ENCODE measurements at places on chromosomes 1 and 21.

DNA sequence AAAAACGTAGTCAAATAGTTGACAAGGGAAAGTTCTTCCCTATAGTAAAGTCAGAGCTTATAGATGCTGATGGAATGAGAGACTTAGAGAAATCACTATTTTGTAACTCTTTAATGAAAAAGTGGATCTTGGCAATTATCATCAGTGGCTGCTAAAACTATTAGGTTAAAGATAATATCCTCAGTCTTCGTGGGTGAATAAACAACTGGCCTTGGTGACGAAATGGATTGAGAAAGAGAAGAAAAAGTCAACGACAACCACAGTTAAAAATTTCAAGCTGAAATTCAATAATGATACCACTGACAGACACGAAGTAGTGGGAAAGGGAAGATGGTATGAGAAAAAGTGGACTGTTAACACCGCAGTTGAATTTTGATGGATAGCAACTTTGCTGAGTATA is 90.0 kb upstream of the GNG4 start:
- DNase-seq = no peak

DNA sequence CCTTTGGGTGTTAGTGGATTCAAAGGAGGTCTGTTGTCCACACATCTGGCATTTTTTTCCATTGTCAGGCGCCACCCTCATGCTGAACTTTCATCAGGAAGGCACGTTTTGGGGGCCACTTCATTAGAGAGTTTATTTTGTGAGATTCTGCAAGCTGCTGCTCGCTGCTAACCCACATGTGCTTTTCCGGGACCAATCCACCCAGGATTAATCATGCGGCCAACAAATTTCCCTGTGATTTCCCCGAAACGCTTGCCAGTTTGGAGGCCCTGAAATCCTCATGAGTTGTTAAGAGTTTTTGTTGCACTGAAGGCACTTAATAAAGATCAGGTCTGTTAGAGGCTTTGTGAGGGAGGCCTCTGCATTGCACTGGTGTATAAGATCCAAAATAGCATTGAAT is 2.4 kb downstream of the PDPN start:
- no peak for DNase-seq

DNA sequence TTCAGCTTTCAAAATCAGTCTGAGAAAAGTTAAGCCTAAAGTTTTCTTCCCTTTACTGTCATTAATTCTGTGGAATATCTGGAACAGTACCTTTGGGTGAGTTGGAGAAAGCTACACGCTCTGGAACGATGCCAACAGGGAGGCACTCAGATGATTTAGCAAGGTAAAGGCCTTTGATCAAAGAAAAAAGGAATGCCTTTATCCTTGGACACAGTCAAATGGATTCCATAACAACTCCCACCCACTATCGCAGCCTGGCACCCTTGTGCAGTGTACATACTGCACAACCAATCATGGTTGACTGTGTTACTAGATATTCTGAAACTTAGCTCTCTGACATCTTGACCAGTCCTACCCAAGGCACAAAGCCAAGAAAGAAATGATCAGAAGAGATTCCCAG is 218.7 kb downstream of the PATJ start:
- DNase-seq = no peak

GRCh38 chr1:2472561-2473177 is 3.4 kb upstream of the PLCH2 start:
- DNase-seq = no peak

GRCh38 chr1:192983349-192983980 is 75.7 kb downstream of the UCHL5 start:
- no peak for DNase-seq

DNA sequence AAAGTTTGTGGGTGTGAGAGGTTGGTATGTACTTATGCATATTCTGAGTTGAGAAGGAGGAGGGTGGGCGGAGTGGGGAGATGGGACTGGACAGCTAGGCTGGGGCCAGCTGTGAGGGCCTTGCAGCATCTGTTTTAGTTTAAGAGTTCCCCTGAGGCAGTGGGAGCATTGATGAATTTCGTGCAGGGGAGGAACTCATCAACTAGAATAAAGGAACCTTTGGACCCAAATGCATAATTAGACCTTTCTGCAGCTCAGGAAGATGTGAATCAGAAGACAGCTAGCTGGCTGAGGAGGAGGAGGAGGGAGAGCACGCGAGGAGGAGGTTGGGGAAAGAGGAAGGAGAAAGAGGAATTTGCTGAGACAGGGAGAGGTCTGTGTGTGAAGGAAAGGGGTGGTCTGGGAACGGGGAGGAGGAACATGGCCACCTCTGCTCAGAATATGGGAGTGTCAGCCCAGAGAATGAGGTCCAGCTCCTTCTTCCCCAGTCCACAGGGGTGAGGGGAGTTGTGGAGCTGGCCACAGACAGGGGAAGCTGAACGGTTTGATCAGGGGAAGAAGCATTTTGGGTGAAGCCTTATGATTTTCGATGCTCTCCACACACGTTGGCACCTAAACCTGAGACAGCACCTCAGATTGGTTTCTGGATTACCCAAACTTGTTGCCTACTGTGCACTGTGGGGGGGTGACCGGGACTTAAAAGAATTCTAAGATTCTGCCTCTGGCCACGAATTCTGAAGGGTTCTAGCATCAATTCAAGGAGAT is 27.7 kb downstream of the MYOG start:
- no peak for DNase-seq

DNA sequence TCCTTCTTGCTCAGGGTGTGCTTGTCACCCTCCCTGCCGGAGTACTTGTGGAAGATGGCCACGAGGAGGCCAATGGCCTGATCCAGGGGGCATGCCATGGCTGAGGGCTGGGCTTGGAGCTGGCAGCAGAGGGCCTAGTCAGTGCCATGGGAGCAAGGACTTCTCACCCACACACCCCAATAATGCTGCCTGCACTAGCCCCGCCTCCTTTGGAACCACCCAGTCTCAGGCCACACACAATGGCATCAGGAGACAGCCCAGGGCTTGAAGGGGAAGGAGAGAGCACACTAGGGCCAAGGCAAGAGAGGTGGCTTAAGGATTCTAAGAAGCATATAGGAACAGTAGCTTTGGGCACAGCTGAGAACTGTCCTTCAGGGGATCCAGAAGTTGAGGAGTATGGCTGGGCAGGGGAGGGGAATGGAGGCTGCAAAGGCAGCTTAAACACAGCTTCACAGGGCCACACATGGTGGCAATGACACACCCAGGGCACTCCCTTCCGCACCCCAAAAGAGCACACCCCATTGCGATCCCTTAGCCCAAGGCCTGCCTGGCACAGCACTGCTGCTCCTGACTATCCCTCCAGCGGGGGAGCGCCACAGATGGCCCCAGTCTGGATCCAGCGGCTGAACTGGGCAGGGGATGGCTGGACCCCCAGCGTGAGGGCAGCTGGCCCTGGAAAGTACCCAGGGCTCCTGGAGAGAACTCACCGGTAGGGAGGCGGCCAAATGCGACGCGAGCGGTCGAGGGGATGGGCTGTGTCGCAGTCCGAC is at the start of gene S100A6:
S100A6 (minus strand) TSS at position 750 of the 770 bp plus-strand sequence; CDS start at position 98, 652 bp downstream.
- DNase-seq = no peak

GRCh38 chr1:31366796-31367195 is 6.1 kb downstream of the FABP3 start:
- no peak for DNase-seq

DNA sequence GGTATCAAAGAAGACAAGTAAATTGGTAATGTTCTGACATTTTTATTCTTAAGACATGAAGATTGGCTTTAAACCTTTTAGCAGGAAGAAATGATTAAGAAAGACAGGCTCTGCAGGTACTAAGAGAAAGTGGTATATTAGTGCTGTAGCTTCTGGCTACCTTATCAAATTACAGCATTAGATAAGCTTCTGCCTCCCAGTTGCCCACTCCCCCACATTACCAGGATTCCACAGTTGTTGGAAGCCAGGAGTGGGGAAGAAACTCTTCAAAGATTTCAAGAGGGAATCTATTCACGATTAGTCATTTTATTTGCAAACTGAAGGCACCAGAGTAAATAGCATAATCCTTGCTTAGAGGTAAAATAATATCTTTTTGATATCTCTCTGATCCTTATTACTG is 274.9 kb downstream of the LMO4 start:
- no peak for DNase-seq

- no peak for DNase-seq
Observed at GRCh38 chr1:50481142-50481736, 58.0 kb upstream of the DMRTA2 start.

DNA sequence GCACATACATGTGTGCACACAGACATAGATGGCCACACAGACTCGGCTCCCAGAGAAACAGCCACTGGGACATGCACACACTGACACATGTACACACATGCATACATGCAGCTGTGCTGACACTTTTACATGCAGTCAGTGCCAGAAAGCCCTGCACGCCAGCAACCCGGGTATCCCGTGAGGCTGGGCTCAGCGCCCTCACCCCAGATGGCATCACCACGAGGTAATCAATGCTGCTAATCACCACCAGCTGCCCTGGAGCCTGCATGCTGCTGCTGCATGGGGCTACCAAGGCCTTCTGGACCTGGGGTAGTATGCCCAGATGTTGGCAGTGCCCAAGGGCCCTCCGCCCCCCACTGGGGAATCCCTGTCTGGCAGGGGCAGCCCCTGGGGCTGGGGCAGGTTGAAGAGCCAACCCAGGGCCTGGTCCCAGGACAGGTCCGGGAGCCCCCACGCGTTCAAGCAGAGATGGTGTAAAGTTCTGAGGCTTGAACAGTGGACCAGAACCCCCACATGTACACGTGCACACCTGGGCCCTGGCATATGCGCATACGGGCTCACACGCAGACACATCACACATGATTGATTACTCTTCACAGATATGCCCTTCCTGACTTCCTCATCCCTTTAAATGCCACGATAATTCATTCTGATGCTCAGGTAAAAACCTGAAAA is 2.7 kb upstream of the COL16A1 start:
- no peak for DNase-seq

DNA sequence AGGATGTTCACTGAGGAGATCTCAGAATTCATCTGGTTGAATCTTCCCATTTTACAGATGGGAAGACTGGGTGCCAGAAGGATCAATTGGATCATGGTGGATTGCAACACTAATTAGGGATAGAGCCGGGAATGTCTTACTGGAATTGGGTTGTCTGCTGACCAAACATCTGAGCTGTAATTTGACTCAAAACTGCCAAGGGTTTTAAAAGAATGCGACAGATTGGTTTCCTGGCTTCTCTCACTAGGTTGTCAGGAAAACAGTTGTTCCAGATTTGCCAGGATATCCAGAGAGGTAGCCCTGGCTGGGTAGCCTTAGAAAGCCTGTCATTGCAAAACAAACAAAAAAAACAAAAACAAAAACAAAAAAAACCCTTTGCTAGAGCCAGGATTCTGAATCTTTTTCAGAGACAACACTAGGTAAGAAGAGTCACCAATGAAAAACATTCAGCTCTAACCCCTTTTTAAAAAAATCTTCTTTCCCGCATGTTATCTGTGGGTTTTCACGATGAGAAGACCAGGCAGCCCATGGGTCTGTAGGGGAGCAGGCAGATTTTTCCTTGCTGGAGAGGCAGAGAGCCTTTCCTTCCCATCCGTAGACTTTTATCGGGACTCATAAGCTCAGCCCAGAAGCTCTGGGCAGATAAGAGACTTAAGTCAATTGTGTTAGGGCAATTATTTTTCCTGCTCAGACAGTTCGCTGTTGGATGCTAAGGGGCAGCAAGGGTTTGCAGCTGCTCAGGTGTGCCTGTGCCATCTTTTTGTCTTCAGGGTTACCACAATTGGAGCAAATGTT is 418.9 kb downstream of the PRDM2 start:
- DNase-seq = no peak

- DNase-seq = no peak
Observed at GRCh38 chr1:62218604-62219003, 24.0 kb downstream of the L1TD1 start.

DNA sequence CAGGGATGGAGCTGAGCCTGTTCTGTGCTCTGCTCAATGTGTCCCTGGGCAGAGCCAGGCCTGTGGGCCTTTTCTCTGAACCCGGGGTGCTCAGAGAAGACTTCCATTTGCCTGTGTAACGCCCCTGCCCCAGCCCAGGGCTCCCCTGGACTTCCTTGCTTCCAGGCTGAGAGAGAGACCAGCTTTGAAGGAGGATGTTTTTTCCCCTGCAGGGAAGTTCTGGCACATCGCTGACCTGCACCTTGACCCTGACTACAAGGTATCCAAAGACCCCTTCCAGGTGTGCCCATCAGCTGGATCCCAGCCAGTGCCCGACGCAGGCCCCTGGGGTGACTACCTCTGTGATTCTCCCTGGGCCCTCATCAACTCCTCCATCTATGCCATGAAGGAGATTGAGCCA is 10.2 kb downstream of the SMPDL3B start:
- no peak for DNase-seq

GRCh38 chr21:44337941-44338895 is 972 bp downstream of the CFAP410 start:
- DNase-seq = no peak

GRCh38 chr1:223844787-223845036 is 1.0 kb downstream of the TP53BP2 start:
- DNase-seq = no peak

DNA sequence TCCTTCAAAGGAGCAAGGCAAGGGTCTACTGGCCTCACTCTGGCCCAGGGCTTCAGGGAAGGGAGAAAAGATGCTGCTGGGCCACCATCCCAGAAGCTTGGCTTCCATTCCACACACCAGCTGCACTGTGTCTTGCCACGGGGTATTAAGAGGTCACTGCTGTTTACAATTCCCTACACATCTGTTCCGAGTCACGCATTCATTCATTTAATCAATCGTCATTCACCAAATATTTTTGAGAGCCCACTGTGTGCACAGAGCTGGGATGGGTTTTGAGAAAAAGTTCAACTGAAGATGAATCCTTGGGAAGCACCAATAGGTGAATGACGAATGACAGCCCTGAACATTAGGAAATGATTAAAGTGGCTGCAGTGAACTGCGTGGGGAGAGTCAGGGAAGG is 101.7 kb downstream of the NAV1 start:
- DNase-seq = no peak

DNA sequence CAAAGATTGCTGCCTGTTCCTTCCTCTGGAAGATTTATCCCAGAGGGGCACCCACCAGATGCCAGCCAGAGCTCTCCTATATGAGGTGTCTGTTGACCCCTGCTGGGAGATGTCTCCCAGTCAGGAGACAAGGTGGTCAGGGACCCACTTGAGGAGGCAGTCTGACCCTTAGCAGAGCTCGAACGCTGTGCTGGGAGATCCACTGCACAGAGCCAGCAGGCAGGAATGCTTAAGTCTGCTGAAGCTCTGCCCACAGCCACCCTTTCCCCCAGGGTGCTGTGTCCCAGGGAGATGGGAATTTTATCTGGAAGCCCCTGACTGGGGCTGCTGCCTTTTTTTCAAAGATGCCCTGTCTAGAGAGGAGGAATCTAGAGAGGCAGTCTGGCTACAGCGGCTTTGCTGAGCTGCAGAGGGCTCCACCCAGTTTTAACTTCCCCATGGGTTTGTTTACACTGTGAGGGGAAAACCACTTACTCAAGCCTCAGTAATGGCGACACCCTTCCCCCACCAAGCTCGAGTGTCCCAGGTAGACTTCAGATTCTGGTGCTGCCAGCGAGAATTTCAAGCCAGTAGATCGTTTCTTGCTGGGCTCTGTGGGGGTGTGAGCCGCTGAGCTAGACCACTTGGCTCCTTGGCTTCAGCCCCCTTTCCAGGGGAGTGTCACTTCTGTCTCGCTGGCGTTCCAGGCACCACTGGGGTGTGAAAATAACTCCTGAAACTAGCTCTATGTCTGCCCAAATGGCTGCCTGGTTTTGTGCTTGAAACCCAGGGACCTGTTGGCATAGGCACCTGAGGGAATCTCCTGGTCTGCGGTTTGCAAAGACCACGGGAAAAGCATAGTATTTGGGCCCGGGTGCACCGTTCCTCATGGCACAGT is 51.1 kb upstream of the PDC start:
- DNase-seq = no peak

- no peak for DNase-seq
Observed at GRCh38 chr1:82160903-82161302, 360.2 kb downstream of the ADGRL2 start.

Data from iPS DF 6.9 (cell line).